Caki2 (cell line): ENCODE measurements at places on chromosomes 3 and 15. TPM values are rescaled to one million over a fixed set of nuclear protein-coding genes. Genes with fewer than 3 reads are reported as not detected.

CGNL1 gene
- total RNA-seq = 0.49 and 0.84 TPM in 2 replicates

MST1R gene
- total RNA-seq = not detected in 2 replicates

GPR27 gene
- 9.0 and 12.1 TPM in 2 replicates for total RNA-seq

RBPMS2 gene
- total RNA-seq = not detected in 2 replicates

LACTB gene
- total RNA-seq = 10.1 and 20.2 TPM in 2 replicates

LNP1 gene
- 10.8 TPM in 2 replicates for total RNA-seq

DNA sequence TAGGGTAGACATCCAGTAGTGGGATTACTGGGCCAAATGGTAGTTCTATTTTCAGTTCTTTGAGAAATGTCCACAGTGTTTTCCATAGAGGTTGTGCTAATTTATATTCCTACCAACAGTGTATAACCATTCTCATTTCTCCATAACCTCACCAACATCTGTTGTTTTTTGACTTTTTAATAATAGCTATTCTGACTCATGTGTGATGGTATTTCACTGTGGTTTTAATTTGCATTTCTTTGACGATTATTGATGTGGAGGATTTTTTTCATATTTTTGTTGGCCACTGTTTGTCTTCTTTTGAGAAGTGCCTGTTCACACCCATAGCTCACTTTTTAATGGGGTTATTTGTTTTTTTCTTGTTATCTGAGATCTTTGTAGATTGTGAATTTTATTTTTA, 125.2 kb downstream of the CFAP20DC start:
- DNase-seq = no peak

GRCh38 chr15:92808598-92809063, 91.5 kb upstream of the CHD2 start:
- no peak for DNase-seq

DNA sequence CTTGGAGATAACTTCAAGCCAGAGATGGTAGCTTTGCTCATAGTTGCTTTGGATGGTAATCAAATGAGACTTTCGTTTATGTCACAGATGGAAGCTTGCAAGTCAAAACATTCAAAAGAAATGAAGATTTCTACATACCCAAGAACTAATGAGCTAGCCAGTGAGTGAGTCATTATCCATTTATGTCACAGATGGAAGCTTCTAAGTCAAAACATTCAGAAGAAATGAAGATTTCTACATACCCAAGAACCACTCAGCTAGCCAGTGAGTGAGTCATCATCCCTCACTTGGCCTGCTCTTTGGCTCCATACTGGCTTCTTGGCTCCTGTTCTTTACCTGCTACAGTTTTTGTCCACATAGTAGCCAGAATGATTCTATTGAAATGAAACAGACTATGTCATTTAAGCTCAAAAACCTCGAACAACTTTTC, 559.8 kb upstream of the CBLB start:
- peak; percentile 92 for DNase-seq

DNA sequence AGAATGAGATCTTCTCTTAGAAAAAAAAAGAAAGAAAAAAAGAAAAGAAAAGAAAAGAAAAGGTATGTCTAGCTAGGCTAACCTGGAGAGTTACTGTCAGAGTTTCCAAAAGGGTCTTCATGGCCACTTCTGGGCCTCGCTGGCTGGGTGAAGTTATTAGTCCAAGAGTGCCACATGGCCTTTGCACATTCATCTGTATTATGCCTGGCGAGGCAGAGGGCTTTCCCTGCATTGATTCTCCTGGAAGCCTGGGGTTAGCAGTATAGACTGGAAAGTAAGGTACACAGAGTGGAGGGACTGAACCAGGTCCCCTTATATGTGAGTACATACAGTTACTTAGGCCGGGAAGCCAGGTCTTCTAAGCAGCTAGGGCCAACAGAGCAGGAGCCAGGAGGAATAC, 54.8 kb upstream of the CGNL1 start:
- no peak for DNase-seq

DNA sequence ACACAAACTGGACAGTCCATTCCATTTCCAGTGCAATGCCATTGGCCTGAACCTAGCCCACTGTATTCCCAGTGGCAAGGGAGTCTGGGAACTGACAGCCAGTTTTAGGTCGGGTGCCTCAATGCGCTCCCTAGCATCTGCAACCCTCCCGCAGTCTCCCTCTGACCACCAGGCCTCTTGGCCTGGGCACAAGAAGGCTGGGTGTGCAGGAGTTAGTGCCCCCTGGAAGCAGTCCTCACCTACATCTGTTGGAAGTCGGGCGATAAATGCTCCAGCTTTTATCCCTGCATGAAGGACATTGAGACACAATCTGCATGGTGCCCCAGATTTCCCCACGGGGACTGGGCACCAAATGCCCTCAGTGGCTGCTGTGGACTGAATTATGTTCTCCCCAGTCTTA, 12.7 kb downstream of the C3orf22 start:
- DNase-seq = no peak

GRCh38 chr15:88179562-88179961, 77.0 kb downstream of the NTRK3 start:
- no peak for DNase-seq

- no peak for DNase-seq
Measured at GRCh38 chr3:117725314-117725713, 1015.7 kb downstream of the TUSC7 start.

DNA sequence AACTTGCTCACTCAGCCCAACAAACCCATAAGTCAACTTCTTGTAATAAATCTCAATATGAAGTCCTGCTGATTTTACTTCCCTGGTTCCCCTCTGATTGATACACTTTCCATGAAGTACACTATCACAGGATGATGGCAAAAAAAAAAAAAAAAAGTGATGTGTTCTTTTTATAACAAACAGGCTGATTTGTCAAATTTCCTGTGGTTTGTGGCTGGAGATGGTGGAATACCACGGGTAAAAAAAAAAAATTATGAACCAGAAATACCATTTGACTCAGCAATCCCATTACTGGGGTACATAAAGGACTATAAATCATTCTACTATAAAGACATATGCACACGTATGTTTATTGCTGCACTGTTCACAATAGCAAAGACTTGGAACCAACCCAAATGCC, 10.7 kb upstream of the SERPINI2 start:
- DNase-seq = no peak

DNA sequence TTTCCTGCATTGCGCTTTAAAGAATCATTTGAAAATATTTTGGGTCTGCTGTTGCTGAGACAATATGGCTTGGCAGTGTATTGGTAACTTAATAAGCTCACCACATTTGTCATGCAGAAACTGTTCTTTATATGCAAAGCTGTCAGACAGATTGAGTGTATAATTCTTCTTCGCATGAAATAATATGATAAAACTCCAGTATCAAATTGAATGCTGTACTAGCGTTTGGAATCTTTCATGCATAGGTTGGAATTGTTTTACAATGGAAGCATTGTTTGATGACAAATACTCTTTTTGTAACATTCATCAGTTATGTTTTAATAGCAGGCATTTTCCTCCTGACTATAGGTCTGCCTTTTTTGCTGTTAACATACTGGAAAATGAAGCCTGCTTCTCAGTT, 53.8 kb downstream of the RBMS3 start:
- DNase-seq = no peak

GRCh38 chr15:66724732-66725463, 22.9 kb downstream of the SMAD6 start:
- no peak for DNase-seq

DNA sequence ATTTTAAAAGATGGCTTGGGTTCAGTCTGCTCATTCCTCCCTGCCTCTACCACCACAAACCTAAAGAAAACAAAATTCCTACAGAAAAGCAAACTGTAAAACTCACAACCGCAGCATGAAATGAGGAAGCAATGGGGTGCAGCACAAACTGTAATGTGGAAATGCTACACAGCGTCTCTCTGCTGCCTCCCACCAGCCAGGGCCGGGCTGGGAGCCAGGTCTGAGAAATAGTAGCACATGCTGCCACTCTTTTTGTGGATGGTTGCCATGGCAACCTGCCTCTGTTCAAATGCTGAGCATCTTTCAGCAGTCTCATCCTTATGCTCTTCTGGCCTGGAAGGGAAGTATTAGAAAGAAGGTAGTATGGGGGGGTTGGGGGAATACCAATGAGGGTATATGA, 55.4 kb downstream of the EOMES start:
- no peak for DNase-seq

DNA sequence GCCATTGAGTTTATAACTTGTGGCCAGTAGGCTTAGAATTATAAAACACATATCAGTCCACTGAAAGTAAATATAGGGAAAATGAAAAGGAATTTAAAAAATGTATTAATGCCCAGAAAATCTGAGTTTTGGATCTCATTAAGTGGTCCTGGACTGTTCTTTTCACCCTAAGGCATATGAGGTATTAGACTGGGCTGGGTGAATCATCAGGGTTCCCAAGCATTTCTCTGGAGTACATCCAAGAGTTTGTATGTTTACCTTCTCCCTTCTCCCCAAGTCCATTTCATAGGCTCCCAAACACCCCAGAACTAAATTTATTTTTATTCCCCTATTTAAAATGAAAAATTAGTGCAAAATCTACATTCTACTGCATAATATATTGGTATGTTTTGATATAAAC, 31.9 kb upstream of the SPTSSB start:
- DNase-seq = no peak
